Breast epithelium (tissue), 4 donors: ENCODE measurements at places on chromosomes 7 and 10. TPM values are rescaled to one million over a fixed set of nuclear protein-coding genes. Genes with fewer than 3 reads are reported as not detected.

DNA sequence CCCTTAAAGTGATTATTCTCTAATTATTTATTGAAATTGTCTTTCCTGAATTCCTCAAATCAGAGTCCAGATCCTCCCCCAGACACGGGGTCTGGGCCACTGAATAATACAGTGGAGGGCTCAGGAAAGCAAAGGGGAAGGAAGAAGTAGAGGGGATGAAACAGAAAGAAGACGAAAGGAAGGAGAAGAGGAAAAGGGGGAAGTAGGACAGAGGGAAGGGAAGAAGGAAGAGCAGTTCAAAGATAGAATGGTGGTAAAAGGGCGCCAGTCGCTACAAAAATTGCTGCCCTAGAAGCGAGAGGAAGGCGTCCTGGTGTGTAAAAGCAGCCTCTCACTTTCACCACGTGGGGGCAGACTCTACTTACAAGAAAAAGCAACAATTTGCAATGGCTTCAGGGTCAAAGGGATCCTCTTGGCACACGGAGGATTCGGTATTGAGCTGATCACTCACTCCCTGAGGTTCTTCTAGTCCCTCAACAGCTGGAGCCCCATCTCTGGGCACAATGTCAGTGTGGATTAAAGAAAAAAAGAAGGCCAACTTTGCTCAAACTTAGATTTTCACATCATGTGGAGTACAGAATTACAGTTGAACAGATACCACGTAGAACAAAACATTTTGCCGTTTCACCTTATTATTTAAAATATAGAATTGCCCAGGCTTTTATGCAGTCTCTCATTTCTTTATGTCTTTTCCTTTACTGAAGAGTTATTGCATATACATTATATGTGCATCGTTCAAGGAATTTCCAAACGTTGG, 31.4 kb upstream of the NPVF start:
- DNase-seq, result peak; percentile 43

GRCh38 chr7:122525355-122525754, 173.6 kb downstream of the RNF133 start:
- no peak for DNase-seq

GRCh38 chr10:109931163-109931562, 7.9 kb upstream of the XPNPEP1 start:
- no peak for DNase-seq

- peak; percentile 34 for DNase-seq
Measured at GRCh38 chr7:139679731-139680594, 97.8 kb downstream of the HIPK2 start.

DNA sequence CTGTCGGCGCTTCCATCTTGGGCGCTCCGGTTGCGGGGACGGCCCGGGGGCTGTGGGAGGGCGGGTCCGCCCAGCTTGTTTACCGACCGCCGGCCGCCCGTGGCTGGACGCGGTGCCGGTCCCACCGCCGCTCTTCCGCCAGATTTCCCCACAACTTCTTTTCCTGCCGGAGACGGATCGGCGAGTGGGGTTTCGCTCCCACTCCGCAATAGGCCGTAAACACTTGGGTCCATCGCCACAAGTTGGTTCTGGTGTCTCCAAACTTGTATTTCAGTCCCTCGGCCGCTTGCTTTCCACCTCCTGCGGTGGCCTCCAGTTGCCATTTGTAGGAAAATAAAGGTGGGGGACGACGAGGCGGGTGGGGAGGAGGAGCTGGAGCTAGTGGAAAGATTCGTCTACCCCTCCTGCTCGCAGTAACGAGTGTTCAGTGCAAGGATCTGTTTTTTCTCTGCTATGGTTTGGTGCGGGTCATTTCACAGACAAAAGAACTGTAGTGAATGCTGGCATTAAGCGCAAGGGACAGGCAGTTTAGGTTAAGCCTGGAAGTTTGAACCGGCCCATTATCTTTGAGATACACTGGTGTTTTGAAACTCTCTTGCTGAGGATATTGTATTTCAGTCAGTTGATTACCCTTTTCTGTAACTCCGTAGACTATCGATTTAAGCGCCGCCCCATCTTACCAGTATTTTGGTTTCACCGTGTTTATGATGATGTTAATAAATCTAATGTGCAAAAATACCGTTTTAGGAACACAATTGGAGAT, 24.3 kb upstream of the ZRANB1 start:
- DNase-seq, result peak; percentile 66

DNA sequence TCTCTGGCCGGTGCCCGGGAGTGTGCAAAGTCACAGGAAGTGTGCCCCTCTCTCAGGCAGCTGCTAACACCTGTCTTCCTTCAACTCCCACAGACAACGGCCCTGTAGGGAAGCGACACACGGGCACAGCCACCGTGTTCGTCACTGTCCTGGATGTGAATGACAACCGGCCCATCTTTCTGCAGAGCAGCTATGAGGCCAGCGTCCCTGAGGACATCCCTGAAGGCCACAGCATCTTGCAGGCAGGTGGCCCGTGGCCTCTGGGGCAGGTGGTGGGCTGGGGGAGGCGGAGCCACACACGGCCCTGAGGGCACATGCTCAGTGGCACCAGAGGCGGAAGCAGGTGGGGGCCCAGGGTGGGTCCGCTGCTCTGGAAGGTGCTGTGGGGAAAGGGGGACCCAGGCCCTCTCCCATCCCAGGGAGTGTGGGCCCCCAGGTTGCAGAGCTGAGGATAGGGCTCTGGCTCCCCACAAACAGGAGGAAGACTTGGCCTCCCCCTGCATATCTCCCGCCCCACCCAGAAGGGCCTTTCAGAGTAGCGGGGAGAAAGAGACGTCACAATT, 6.9 kb downstream of the C10orf105 start:
- DNase-seq, result no peak

- DNase-seq, result no peak
Measured at GRCh38 chr10:125797424-125797823, 21.8 kb upstream of the MMP21 start.

DNA sequence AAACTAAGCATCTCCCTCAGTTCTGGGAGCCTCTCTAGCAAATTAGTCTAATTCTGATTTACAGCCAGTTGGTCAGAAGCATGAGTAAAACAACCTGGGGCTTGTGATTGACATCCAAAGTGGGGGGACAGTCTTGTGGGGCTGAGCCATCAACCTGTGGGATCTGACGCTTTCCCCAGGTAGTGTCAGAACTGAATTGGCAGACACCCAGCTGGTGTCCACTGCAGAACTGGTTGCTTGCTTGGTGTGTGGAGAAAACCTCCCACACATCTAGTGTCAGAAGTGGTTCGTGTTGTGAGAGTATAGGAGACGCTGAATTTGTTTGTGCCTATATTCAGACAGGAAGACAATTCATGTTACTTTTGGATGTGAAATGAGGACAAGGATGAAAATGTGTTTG, 92.2 kb upstream of the PDCD4 start:
- DNase-seq, result no peak

DNA sequence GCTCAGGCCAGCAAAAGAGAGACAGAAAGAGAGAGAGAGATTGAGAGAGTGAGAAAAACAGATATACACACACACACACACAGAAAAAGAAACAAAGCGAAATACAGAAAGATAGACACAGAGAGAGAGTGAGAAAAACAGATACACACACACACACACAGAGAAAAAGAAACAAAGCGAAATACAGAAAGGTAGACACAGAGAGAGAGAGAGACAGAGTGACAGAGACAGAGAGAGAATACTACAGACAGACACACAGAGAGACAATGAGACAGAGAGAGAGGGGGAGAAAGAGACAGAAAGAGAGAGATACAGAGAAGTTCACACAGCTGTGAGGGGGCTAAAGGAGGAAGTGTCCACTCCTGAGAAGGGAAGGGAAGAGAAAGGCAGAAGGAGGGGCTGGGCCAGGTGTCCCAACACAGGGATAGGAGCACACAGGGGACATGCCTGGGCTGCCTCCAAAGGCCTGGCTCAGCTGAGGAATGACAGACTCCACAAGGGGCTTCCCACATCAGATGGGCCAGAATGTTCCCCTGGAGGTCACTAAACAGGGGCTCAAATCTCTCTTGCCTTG, 4.3 kb downstream of the GCK start:
- no peak for DNase-seq

DNA sequence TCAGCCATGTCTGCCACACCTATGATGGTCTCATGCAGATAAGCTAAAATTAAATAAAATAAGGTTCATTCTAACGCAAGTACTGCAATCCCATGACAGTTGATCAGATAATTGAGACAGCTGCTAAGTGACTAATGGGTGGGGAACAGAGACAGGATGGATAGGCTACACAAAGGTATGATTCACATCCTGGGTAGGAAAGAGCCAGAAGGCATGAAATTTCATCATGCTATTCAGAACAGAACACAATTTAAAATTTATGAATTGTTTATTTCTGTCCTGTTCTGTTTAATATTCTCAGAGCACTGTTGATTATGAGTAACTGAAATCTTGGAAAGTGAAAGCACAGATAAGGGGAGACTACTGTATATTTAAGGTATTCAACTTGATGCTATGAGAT, 381.8 kb upstream of the SORCS1 start:
- no peak for DNase-seq

GRCh38 chr10:109178591-109178990, 744.7 kb downstream of the XPNPEP1 start:
- no peak for DNase-seq

DNA sequence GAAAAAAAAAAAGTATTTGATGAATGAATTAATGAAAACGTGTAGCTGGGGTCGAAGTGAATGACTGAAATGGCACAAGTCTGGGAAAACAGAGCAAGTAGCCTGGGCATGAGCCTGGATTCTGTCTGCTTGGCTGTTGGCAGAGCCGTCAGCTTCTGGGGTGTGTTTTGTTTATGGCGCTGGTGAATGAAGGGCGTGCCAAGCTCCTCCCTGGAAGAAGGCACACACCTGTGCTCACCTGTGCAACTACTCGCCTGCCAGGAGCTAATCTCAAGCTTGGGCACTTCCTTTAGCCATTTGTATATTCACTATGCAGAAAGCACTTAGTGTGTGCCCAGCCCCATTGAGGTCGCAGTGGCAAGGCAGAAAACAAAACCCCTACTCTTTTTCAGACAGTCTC, 74.1 kb downstream of the GTF2IRD1 start:
- DNase-seq, result peak; percentile 63

DNA sequence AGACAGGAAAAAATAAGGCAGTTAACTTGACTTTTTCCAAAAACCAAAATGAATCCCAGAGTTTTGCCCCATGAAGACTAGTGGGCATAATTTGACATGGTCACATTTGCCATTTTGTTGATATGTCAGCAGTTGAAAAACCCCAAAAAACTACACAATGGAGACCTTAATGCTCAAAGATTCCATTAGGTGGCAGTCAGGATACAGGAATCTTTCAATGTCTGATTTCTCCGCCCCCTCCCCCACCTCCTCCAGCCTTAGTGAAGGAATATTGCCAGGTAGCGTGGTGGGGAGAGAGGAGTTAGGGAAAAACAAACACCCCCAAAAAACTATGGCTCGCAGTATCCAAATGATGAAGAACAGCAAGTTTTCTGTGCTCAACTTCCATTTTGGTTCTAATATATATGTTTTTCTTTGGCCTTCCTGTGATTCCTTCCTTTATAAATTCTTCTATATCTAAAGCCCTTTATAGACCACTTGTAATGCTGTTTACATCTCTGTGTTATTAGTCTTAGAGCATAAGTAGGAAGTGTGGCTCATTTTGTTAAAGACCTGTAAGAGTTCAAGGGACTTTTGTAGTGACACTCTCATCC, 6.7 kb upstream of the SMNDC1 start:
- DNase-seq, result no peak

GRCh38 chr10:95413588-95413987, 122.8 kb upstream of the PDLIM1 start:
- no peak for DNase-seq

DNA sequence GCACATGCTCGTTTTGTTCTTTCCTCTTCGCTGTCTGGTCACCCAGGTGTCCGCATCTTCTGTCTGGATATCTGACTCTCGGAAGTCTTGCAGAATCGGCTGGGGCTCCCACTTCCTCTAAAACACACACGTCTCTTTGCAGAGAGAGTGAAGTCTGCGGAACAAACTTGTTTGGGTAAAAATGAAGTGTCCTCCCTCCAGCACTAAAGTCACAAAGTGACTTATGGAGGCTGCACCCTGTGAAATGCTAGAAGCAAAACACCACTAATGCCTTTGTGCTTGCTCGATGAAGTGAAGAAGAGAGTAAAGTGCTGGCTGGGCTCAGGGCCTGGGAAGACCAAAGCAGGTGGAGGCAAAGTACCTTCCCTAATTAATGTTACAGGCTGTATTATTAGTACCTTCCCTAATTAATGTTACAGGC, 71.4 kb downstream of the FGFR2 start:
- DNase-seq, result no peak

TAS2R41 gene
- total RNA-seq, result not detected

PLAU gene
- total RNA-seq, result 4.2 TPM

BTBD16 gene
- total RNA-seq, result 0.29 TPM

SMKR1 gene
- not detected for total RNA-seq

CPVL gene
- 11.4 TPM for total RNA-seq

CCDC172 gene
- not detected for total RNA-seq

VTI1A gene
- total RNA-seq, result 59.2 TPM
